ENCODE measurements at places on chromosomes 12 and 14.
A peak's percentile ranks its signal among the peaks of the same experiment; 100 is the strongest.

GRCh38 chr14:102732924-102733323 lies 44.3 kb upstream of the TRAF3 start:
- DNase-seq, result no peak

DNA sequence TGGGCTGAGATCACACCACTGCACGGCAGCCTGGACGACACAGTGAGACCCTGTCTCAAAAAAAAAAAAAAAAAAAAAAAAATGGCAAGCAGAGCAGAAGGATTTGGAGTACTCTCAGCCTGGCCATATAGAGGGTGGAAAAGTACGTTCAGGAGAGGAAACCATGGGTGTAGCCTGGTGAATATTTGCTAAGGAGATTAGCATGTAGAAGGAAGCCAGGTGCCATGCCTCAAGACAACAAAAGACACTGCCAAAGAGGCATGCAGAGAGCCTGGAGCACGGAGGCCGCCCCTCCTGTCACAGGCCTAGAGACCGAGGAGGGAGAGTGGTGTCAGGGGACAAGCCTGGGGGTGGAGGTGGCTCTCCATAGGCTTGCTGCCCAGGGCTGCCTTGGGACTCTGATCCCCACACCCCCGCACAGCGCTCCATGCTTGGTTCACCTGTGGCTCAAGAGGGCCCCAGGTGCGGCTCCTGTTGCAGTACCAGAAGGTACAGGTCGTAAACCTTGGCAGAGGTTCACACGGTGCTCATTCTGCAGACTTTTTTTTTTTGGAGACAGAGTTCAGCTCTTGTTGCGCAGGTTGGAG lies 27.9 kb upstream of the DEGS2 start:
- no peak for DNase-seq

DNA sequence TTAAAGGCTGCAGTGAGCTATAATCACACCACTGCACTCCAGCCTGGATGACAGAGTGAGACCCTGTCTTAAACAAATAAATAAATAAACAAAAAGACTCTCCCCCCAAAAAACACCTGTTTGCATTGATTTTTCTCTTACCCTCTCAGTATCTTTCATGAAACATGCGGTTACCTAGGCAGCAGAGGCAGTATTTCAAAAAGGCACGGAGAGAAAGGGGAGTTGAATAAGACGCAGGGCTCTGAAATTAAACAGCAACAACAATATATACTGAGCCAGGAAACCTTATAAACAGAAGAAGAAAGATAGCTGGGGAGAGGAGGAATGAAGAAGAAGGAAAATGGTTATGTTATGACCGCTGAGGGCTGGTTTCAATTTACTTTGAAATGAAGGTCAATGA lies 277.6 kb downstream of the BTG1 start:
- DNase-seq, result no peak

GRCh38 chr12:14567351-14568162 lies at the start of gene PLBD1:
Gene PLBD1 (minus strand): TSS chr12:14567883. CDS start chr12:14567696, 187 bp downstream.
- DNase-seq, result peak; percentile 27

DNA sequence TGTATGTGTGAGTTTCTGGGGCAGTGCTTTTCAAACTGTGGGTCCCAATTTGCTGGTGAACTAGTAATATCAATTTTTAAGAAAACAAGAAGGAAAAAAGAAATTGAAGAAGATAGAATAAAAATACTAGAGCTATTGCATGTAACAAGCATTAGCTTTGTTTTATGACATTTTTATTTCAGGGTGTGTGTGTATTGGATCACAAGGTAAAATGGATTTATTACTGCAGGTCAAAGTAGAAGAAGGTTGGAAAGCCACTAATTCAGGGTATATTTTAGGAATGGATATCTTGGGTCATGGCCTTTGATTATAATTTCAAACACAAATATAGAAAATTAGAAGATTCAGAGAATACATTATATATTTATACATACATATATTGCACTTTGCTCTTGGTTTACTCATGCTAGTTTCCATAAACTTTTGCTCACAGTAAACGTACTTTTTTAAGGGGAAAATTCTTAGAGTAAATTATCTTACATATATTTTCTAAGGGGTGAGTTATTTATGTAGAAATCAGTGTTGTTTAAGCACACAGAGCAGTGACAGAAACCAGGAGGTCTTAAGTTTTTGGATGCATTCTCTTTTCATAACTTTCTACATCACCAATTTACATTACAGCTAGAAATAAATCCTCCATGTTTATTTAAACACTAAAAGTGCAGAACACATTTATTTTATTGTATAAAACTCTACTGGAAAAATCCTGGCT lies 34.5 kb upstream of the PPM1A start:
- no peak for DNase-seq

DNA sequence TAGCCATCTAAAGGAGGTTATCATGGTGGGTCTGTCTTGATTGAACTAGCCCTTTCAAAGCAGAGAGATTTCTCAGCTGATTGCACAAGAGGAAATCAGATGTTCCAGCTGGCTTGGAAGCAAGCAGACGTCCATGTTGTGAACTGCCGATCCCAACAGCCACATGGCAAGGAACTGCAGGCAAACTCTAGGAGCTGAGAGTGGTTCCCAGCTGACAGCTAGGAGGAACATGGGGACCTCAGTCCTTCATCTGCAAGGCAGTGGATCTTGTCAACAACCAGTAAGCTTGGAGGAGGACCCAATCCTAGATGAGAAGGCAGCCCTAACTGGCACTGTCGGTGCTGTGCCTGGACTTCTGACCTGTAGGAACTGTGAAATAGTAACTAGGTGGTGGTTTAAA lies 7.7 kb downstream of the ACVR1B start:
- no peak for DNase-seq

DNA sequence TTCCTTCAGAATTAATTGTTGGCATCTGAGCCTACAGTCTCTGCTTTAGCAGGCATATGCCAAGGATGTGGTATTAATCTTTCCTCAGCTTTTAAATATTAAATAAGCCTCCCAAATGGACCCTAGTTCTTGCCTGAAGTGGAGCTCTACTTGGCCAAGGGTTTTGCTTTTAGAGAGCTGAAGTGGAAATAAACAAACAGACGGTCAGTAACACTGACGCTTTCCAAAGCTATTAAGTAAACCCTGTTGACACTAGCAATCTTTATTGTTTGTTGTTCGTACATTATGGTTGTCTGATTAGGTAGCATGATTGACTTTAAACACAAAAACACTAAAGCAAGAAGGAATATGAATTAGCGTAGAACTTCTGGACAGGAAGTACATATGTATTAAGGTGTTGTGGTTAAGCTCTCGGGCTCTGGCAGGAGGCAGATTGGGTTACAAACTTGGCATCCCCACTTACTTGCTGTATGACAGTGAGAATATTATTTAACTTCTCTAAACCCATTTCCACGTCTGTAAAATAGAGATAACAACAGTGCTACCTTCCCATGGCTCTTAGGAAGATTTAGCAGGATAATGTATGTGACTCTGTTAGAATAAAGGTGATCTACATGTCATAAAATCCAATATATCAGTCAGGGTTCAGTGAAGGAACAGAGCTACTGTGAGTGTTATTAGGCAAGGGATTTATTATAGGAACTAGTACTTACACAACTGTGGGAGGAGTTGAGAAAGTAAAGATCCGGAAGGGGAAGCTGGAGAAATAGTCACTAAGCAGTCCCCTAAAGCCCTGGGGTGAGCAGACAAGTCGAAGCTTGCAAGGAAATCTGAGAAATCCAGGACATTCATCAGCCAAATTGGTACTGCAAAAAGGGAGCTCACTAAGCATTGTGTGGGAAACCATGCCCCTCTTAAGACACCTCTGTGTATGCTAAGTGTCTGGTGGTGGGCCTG lies 92.2 kb upstream of the ATF7IP start:
- no peak for DNase-seq

DNA sequence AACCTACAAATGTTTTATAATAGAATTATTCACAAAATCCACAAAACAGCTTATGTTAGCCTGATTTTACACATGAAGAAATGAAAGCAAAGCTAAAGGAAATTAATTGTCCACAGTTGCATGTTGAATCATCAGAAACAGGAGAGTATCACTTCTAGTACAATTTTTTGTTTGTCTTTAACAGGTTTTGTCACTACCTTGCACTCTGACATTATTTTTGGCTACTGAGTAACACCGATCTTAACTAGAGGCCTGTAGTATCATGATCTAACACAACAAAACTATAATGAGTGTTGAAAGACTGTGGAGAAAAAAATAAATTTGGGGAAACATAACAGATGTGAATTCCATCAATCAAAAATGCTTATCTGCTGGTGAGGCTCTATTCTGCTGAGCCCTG lies 60.1 kb downstream of the TAOK3 start:
- DNase-seq, result no peak

Data from AG08395 (cell line).